Smooth muscle cell of bladder (primary cell): ENCODE measurements at places on chromosomes 7 and 10. TPM values are rescaled to one million over a fixed set of nuclear protein-coding genes. Genes with fewer than 3 reads are reported as not detected.

The AFAP1L2 gene
- 0.09 and 0.14 TPM in 2 replicates for total RNA-seq

The IDI2 gene
- total RNA-seq: not detected in 2 replicates

The PCBD1 gene
- total RNA-seq: 25.2 and 39.4 TPM in 2 replicates

The EVX1 gene
- under 0.01 TPM in 1 of 2 replicates, not detected in the other for total RNA-seq

The CAV1 gene
- 150 and 234 TPM in 2 replicates for total RNA-seq
